ENCODE measurements at places on chromosomes 12 and 14.

DNA sequence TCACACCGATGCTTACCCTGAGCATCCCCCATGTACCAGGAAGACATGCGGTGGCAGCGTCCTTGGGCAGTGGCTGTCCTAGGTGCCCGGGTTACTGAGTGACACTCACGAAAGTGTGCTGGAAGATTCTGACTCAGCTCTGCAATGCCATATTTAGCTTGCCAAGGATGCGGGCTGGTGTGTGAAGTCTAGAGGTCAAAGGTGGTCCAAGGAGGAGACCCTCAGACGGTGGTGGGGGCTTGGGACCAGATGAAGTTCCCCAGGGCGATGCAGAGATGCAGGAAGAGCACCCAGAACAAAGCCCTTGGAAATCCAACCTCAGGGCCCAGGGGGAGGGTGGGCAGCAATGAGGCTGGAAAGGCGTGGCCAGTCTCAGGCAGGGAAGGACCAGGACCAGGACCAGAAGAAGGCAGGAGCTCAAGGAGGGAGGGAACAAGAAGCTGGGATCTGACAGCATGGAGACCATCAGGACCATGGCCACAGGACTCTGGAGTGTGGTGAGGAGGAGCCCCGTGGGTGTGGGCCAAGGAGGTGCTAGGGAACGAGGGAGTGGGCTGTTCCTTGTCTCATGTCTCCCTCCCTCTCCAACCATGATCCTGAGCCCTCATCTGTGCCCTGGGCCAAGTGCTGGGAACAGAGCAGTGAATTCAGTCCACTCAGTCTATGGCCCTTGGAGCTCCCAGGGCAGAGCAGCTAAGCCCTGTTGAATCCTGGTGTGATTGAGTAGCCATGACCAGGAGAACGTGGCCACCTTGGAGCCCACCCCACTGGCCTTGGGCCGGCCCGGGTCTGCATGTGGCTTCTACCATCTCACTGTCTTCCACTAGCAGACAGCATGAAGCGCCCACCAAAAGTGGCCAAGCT, 310.1 kb upstream of the DIO3 start:
- DNase-seq = no peak

- DNase-seq = no peak
Observed at GRCh38 chr12:45582536-45582935, 147.0 kb upstream of the ARID2 start.

GRCh38 chr14:35695072-35695471, 114.0 kb downstream of the RALGAPA1 start:
- DNase-seq = no peak

GRCh38 chr12:131034631-131035244, 81.0 kb downstream of the ADGRD1 start:
- DNase-seq = no peak

- DNase-seq = no peak
Observed at GRCh38 chr14:97538749-97539410, 741.7 kb downstream of the VRK1 start.

Measured in kidney epithelial cell (primary cell).